Pancreas (tissue), 10 donors: ENCODE measurements at places on chromosomes 1 and 21.

- DNase-seq, result no peak
Observed at GRCh38 chr1:55700359-55701130, 485.4 kb upstream of the USP24 start.

DNA sequence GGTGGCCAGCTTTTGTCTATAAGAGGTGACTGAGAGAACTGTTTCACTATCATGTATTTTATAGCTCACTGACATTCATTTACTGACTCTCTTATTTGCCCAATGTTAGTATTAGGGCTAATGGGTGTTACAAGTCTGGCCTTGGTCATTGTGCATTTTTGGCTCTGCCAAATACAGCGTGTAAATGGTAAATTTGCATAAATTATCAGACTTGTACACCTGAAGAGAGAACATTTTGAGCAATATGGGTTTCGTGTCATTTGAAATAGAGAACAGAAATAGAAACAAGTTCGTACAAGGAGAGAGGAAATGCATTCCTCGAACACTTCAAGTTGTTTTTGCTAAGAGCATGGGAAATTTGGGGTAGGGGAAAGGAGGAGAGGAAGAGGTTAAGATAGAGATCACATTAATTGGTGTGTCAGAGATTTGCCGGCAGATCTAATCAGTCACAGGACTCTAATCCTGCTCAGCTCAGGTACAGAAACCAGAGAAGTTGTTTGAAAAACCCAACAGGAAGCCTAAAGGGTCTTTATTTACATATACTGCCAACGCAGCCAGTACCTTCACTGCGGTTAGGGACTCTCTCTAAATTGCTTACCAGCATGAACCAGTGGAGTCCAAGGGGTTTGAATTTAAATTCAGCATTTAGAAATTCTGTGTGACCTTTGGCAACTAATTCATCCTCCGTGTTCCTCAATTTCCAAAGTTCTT lies 261.5 kb downstream of the GPATCH2 start:
- no peak for DNase-seq

DNA sequence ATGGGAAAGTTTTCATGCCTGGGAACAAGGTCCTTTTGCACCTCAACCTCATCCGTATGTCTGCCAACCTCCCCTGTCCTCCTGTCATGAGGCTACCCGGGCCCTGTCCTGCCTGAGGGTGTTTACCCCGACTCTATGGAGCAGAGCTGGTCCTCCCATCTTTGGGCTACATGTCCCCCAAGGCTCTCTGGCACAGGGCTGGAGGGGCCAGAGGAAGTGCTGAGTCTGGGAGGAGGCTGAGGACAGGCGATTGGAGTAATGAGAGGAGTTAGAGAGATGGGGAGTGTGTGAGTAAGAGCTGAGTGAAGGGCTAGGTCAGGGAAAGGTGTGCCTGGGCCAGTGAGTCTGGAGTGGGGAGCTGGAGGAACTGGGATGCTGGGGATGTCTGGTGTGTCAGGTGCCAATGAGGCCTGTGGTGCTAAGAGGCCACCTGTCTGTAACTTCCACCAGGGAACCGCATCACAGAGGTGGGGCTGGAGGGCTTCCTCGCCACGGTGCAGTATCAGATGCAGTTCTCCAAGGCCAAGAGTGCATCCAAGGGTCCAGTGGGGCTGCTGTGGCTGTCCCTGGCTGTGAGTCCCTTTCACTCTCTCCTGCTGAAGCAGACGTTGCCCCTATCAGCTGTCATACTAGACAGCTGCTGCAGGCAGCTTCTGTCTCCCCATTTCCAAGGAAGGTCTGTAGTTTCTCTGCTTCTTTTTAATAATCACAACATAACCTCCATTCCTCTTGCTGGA lies 11.7 kb downstream of the LRRC71 start:
- DNase-seq, result no peak

- no peak for DNase-seq
Observed at GRCh38 chr1:36764798-36765197, 269.5 kb downstream of the GRIK3 start.
